Naive thymus-derived CD8-positive, alpha-beta T cell (primary cell): ENCODE measurements at places on chromosomes 7 and 10.
A peak's percentile ranks its signal among the peaks of the same experiment; 100 is the strongest.

- DNase-seq: peak; percentile 48
Measured at GRCh38 chr10:89163265-89163995, 43.7 kb downstream of the CH25H start.

GRCh38 chr7:134186027-134186426, 58.9 kb downstream of the LRGUK start:
- no peak for DNase-seq

GRCh38 chr10:121709675-121710073, 111.4 kb upstream of the FGFR2 start:
- no peak for DNase-seq

DNA sequence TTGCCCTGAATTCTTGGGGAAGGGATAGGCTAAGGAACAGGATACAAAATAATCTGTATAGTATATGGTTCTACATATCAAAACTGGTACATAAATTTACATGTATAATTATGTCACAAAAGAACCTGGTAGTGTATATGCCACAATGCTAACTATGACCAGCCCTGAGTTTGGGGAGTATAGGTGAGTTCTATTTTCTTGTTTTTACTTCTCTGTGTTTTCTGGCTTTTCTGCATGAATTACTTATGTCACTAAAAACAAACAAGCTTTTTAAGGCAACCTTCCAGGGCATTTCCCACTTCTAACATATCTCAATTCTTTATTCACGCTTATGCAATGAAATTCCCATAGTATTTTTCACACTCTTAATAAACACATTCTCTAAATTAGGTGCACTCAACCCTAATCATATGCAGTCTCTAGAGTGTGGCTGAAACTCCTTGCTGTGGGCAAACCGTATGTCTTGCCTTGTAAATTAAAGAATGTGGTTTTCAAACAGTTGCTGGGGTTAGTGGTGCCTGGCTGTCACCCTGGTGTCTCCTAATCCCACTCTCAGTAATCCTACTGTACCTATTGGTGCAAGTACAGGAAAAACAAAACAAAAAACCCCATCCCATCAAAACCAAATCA, 14.0 kb upstream of the INSIG1 start:
- no peak for DNase-seq

DNA sequence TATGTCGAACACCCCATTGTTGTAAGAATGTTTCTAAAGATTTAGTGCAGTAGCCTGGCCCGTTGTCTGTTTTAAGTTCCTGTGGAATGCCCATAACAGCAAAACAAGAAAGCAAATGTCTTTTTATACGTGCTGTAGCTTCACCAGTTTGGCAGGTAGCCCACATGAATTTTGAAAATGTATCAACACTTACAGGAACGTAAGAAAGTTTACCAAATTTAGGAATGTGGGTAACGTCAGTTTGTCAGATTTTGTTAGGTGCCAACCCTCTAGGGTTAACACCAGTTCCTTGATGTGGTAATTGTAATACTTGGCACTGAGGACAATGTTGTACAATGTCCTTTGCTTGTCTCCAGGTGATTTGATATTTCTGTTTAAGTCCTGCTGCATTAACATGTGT, 3.2 kb upstream of the GIMAP4 start:
- no peak for DNase-seq

- no peak for DNase-seq
Measured at GRCh38 chr10:30834651-30835050, 197.0 kb downstream of the ZNF438 start.

- DNase-seq: no peak
Measured at GRCh38 chr10:125802131-125802530, 20.9 kb downstream of the UROS start.

GRCh38 chr10:3096149-3096548, 28.8 kb downstream of the PFKP start:
- DNase-seq: no peak

- DNase-seq: no peak
Measured at GRCh38 chr10:107371801-107372200, 207.3 kb upstream of the SORCS1 start.

DNA sequence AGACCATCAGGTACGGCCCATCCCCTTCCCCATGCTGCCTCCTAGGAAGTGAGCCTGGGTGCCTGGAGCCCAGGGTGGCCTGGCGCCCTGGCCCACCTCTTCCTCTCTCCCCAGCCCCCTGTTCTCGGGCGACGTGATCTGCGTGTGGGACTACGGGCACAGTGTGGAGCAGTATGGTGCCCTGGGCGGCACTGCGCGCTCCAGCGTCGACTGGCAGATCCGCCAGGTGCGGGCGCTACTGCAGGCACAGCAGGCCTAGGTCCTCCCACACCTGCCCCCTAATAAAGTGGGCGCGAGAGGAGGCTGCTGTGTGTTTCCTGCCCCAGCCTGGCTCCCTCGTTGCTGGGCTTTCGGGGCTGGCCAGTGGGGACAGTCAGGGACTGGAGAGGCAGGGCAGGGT, 17.0 kb downstream of the ASL start:
- DNase-seq: no peak

GRCh38 chr7:1170741-1171501, 10.9 kb upstream of the ZFAND2A start:
- no peak for DNase-seq

DNA sequence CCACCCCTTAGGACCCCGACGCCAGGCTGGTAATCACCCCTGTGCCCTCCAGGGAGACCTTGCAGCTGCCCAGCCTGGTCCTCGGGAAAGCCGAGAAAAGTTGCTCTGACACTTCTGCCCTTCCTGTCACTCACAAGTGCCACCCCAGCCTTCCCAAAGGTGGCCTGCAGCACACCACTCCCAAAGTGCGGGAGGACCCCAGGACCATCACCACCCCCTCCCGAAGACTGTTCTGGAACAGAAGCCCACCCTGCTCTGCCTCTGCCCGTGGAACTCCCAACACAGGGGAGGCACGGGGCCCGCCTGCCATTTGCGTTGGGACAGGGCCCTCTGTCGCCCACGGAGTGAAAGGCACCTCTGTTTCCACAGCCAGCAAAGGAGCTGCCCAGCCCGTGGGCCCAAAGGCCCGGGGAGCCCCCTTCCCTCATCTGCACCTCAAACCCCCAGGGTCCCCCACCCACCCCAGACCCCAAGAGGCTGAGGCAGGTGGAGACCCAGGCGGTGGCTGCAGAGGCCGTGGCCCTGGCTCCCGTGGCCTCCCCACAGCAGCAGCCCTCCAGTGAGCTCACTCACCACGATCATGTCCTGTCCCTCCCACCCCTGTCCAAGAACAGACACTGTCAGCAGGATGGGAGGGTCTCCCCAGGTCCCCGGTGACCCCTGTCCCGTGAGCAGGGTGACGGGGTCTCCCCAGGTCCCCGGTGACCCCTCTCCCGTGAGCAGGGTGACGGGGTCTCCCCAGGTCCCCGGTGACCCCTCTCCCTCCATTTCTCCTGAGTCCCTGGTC, 47.8 kb upstream of the PPP2R2D start:
- no peak for DNase-seq

DNA sequence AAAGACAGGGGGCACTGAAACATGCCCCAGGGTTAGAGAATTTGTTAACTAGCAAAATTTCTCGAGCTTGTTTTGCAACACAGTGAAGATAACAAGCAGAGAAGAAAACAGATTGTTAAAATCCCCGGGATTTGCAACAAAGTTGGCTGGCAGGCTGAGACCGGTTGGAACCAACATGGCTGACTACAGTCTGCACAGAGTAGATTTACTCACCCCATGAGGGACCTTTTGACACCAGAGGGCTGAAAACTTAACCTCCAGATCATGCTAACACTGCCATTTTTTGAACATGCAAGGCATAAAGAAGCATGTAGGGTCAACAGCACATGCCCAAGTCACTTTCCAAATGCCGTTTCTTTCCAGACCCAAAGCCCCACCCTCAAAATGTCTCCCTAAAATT, 95.2 kb upstream of the TMEM26 start:
- DNase-seq: no peak

- DNase-seq: no peak
Measured at GRCh38 chr10:132140167-132140925, 46.4 kb upstream of the DPYSL4 start.

DNA sequence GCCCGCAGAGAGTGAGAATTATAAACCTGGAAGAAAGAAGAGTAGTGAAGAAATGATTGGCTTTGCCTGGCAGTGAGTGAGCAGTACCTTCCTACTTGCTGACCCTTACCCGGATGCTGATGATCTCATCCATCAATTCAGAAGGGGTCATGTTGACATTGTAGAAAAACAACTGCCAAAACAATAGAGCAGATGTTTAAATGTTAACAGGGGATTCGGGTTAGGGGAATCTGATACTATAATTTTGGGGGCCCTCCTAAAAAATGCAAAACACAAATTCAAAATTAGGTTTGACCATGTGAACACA, 78.1 kb downstream of the MYOF start:
- no peak for DNase-seq

DNA sequence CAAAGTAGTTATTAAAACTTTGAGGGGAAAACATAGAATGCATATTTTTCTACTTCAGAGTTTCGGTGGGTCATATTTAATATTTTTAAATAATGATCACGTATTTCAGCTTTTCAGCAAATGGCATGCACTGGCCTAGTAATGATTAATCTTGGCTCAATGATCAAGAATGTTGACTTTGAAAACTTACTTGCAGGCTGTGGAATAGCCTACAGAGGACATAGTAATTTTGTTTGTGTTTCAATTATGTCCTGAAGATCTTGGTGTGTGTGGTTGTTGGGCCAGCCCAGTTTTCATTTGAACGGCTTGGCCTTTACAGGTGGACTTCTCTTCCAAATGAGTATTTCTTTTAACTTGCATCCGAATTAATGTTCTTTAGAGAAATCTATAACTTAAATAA, 35.1 kb downstream of the ADD3 start:
- no peak for DNase-seq

DNA sequence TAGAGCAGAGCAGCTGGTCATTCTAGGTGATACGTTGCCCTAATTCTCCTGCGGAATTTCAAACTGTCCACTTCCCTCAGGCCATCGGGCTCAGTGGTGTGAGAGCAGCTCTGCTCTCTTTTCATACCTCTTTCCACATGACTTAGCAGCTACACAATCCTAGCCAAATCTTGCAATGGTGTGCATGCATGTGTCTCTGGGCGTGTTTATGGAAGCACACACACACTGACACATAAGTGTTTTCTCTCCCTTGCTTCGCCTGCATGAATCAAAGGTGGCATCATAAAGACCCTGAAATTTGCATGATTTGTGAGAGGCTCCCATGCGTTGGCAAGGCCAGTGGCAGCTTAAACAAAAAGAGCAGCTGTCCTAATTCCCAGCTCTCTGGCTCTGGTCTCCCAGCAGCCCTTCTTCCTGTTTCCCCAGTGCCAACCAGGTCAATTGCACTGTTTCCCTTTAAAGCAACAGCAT, 1189.5 kb downstream of the GATA3 start:
- DNase-seq: no peak

DNA sequence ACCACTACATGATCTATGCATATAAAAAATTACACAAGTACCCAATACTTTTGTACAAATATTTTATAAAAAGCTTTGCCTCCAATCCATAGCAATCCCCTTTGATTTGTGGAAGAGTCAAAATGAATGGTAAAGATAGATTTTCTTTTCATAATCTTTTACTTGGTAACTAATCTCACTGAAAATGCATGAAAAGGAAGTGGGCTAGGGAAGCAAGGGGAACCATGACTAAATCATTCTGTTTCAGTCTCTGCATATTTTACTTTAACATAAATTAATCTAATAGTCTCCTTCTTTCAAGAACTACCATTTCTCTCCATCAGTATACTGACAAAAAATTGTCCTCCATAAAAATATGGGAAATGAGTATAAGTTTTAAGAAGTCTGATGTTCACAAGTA, 96.9 kb downstream of the TES start:
- no peak for DNase-seq

DNA sequence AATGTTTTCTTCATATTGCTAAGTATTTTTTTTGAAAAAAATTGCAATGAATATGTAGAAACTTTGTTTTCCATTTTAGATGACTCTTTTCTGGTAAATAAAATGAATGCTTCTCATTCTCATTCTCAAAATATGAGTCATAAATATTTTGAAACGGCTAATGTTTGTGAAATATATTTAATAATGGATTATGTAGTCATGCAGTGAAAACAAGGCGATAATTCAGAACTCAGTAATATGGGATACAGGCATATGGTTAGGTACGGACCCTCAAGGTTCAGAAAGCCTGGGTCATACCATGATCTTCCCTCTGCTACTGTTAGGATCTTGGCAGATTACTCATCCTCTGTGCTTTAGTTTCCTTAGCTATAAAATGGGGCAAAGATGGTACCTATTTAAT, 46.2 kb upstream of the SLC39A12 start:
- DNase-seq: no peak
